Osteoblast (primary cell): ENCODE measurements at places on chromosomes 3 and 15. TPM values are rescaled to one million over a fixed set of nuclear protein-coding genes. Genes with fewer than 3 reads are reported as not detected.

DNA sequence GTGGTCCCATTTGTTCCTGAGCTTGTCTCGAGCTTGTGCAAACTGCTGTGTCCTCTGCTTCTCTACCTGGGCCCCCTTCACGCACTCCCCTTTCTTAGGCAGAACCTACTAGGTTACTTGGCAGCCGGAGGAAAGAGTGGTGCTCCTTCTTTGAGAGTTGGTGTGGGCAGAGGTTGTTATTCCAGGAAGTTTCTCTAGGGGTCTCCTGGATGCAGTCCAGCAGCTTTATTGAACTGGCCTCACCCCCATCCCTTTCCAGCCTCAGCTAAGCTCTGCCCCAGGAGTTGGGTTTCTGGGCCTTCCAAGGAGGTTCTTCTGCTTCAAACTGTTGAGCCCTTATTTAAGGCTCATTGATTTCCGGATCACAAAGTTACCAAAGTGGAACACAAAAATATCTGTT, 103.2 kb downstream of the C3orf70 start:
- DNase-seq = no peak

- DNase-seq = no peak
Observed at GRCh38 chr3:9257092-9257491, 7.6 kb upstream of the SRGAP3 start.

DNA sequence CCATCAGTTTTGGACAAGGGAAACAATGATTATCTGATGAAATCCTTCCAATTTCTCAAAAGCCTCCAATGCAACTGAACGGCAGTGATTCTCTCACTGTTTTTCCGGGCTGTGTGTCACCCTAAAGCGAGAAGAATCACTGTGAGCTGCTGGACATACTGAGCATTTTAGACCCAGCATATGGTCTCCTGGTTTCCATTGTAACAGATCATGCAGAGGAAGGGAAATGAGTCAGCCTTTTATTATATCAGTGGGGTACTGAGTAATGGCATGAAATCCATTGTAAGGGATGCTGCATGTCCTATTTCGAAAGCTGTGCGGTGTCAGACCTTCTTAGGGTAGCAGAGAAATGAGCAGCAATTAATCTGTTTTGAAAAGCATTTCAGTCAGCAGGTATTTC, 287.1 kb downstream of the IL5RA start:
- no peak for DNase-seq

DNA sequence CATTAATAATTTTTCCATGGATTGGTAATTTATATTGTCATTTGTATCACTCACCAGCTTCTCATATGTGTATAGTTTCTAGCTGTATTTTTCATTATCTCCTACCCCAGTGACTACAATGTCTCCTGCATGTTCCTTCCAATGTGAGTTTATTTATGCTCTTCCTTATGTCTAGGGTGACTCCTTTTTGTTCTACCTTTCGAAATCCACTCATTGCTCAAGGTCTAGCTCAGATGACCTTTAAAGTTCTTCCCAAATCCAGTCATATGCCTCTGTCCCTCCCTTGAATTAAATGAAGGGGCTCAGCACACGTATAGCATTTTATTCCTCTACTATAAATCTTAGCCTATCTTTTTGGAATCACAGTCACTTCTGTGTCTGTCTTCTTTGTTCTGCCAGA, 53.0 kb downstream of the TMEM45A start:
- DNase-seq = no peak

- peak; percentile 58 for DNase-seq
Observed at GRCh38 chr3:153901991-153902390, 219.2 kb upstream of the ARHGEF26 start.

C3orf20 gene
- total RNA-seq = under 0.01 and 0.29 TPM in 2 replicates

VILL gene
- total RNA-seq = 6.8 and 7.6 TPM in 2 replicates

- no peak for DNase-seq
Observed at GRCh38 chr3:191327526-191327925, 1.7 kb upstream of the CCDC50 start.

DNA sequence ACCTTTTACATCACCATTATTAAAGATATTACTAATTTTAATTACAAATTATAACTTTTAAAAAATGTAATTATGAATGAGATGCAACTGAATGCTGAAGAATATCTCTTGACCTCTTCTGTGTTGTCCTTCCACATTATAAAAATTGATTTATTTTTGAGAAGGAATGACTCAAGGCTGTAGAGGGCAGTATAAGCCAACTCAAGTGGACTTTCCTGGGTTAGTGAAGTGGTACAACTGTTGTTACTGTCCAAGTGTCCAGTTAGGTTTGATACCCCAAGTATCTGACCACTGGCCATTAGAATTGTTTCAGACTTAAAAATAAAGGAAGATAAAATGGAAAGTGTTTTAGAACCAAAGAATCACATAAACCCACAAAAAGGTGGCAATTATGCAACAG, 51.9 kb downstream of the BBX start:
- peak; percentile 74 for DNase-seq

GRCh38 chr3:69446402-69447072, 60.6 kb upstream of the FRMD4B start:
- DNase-seq = no peak

TRIM42 gene
- not detected in 2 replicates for total RNA-seq

DNA sequence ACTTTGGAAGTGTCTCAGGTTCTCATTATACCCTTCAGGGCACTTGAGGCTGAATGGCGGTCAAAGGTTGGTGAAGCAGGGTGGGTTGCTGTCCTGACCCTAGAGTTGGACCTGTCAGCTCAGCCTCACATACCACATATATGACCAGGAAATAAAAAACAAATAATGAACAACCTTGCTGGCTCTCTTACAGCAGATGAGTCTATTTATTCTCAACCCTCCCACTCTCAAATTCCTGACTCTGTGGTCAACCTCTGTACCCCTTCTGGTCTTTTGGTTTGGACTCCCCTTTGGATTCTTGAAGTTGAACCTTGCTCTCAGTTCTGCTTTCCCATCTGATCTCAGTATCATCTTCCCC, 16.9 kb downstream of the PPP2R3A start:
- DNase-seq = no peak

EXOG gene
- total RNA-seq = 14.5 and 20.0 TPM in 2 replicates

- DNase-seq = no peak
Observed at GRCh38 chr3:123480428-123480827, 31.5 kb upstream of the ADCY5 start.

DNA sequence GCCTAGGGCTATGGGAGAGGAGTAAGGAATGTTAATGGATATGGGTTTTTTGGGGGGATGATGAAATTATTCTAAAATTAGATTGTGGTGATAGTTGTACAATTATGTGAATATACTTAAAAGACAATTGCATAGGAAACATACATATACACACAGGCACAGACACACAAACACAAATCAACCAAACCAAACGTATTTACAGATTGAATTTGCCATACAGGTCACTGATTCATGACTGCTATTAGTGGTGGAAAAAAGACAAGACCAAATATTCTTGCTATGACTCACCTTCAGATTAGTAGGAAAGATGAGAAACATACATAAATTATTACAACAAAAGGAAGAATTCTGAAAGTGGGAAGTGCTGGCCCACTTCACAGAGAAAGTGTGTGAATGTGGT, 85.3 kb downstream of the C3orf38 start:
- peak; percentile 59 for DNase-seq

DNA sequence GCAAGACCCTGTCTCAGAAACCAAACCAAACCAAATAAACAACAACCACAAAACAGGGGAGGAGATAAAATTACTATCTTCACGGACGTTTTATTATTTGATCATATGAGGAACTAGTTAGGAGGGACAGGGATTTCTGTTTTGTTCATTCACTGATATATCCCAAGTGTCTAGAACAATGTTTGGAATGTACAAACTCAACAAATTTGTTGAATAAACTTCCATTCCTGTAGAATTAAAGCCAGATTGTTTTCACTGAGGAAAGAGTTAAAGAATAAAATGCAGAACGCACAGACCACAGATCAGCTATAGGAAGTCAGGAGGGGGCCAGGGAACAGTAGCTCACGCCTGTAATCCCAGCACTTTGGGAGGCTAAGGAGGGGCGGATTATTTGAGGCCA, 6.5 kb upstream of the STRC start:
- DNase-seq = no peak

CELF6 gene
- total RNA-seq = 0.36 and 0.59 TPM in 2 replicates

DNA sequence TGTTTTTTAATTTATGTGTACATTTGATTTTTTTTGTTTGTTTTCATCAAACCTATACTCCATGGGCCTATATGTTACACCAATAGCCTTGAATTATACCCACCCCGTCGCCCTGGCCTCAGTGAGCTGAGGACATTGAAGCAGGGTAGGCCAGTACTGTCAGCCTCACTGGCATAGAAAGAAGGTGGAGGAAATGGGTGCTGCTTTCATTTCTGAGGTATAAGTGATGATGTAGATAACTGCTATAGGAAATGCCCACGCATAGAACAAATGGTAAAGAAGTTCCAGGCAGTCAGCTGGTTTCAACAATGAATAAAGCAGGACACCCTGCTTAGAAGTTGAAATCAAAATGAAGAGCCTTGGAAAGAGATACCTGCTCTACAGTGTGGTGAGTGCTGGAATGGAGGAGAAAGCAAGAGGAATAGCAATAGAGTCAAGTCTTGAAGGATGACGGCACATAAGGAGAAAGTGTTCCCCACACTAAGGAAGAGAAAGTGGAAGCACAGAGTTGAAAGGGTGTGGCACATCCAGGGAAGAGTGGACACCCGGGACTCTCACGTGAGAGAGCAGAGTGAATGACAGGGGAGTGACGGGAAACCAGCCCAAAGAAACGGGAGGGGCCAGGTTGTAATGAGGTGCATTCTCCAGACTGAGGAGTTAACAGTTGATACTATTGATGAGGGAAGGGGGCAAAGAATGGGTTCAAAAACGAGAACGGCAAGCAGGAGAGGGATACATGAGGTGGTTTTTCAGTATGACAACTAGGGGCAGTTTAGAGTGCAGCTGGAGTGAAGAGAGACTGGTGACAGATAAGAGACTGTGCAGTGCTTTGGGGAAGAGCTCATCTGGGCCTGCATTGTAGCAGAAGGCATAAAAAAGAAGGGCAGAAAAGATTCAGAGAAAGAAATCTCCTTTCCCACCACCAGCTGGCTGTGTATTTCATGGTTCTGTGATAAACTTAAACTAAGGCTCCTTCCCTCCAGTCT, 70.5 kb downstream of the KLHL25 start:
- DNase-seq = no peak

DNA sequence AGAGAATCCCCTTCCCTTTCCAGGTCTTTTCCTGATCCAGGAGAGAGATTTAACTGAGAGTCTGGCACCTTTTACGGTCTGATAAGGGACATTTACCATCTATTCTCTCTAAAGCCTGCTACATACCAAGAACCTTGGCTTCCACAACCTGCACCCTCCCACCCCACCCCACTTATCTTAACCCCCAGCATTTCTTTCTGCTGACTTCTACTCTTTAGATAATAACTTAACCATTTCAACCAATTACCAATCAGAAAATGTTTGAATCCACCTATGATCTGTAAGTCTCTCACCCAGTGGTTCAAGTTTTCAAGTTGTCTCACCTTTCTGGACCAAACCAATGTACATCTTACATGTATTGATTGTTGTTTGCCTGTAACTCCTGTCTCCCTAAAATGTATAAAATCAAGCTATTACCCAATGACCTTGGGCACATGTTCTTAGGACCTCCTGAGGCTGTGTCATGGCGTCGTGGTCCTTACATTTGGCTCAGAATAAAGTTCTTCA, 74.0 kb downstream of the MCF2L2 start:
- DNase-seq = no peak

DNA sequence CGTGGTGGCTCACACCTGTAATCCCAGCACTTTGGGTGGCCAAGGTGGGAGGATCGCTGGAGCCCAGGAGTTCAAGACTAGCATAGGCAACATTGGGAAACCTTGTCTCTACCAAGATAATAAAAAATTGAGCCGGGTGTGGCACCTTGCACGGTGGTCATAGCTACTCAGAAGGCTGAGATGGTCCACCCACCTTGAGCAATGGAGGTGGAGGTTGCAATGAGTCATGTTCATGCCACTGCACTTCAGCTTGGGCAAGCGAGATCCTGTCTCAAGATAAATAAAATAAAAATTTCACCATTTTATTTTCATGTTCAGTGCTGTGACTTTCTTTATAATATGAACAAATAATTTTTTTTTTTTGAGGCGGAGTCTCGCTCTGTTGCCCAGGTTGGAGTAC, 12.5 kb downstream of the MAPK6 start:
- DNase-seq = no peak

DNA sequence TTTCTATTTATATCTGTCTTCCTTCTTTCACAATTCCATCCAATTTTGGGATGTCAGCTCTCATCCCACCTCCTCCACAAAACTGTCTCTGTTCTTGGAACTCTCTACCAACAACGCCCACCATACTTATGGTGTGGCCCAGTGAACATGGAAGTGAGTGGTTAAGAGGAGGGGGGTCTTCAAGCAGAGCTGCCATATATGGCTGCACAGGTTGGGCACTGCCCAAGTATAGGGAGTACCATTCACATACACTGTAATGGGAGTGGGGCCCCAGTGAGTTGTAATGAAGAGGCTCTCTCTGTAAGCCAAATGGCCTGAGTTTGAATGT, 7.9 kb upstream of the CAMK1 start:
- no peak for DNase-seq

SYNPR gene
- not detected in 2 replicates for total RNA-seq

CCR9 gene
- not detected in 2 replicates for total RNA-seq

APBA2 gene
- total RNA-seq = 6.2 and 8.8 TPM in 2 replicates

PPM1L gene
- 2.4 and 4.3 TPM in 2 replicates for total RNA-seq

RFX7 gene
- total RNA-seq = 7.6 and 8.5 TPM in 2 replicates

CHST13 gene
- under 0.01 TPM in 1 of 2 replicates, not detected in the other for total RNA-seq

DNA sequence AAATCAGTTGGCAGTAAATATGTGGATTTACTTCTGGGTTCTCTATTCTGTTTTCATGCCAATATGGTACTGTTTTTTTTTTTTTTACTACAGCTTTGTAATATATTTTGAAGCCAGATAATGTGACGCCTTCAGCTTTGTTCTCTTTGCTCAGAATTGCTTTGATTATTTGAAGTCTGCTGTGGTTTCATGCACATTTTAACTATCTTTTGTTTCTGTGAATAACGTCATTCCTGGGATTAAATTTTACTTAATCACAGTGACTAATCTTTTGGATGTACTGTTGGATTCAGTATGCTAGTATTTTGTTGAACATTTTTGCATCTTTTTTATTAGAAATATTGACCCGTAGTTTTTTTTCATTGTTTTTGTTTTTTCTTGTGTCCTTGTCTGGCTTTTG, 576.5 kb downstream of the ZNF385D start:
- DNase-seq = no peak

DNA sequence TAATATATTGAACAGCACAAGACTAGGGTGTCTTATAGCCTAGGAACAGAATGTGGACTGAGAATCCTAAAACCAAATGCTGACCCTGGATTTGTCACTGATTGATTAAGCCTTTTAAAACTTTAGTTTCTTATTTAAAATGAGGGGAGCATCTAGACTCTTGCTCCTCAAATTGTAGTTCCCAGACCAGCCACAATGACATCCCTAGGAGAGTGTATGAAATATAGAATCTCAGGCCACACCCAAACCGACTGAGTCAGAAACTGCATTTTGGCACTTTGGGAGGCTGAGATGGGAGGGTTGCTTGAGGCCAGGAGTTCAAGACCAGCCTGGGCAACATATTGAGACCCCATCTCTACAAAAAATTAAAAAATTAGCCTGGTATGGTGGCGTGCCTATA, 287.8 kb upstream of the UMPS start:
- DNase-seq = no peak
